ENCODE measurements at places on chromosomes 5 and 9.

DNA sequence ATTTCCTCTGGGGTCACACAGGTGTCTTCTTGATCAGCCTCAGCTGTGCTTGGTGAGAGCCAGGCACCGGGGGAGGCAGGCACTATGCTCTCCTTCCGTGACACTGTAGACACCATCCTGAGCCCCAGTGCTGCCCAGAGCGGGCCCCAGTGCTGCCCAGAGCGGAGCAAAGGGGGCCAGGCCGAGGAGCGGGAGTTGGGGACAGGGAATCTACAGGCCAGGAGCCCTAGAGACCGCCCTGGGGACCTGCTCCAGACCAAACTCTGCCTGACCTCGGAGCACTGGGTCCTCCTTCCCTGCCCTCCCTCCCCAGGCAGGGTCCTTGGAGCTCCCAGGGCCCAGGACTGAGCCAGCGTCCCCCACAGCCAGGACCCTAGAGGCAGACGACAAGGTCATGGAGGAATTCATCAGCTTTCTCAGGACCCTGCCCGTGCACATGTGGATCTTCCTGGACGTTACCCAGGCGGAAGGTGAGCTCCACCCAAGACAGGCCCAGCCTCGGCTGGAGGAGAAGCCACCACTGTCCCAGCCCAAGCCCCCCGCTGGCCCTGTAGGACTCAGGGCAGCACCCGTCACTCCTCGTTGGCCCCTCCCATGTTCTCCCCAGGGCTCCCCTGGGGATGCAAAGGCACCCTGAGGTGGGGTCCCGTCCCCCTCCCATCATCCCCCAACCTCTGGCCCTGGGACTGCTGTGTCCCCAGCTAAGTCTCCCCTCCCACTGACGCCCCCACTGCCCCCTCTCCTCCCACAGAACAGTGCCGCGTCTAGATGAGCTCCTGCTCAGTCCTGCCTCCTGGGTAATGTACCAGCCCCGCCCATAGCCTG is 30.2 kb downstream of the PAEP start:
- no peak for DNase-seq

DNA sequence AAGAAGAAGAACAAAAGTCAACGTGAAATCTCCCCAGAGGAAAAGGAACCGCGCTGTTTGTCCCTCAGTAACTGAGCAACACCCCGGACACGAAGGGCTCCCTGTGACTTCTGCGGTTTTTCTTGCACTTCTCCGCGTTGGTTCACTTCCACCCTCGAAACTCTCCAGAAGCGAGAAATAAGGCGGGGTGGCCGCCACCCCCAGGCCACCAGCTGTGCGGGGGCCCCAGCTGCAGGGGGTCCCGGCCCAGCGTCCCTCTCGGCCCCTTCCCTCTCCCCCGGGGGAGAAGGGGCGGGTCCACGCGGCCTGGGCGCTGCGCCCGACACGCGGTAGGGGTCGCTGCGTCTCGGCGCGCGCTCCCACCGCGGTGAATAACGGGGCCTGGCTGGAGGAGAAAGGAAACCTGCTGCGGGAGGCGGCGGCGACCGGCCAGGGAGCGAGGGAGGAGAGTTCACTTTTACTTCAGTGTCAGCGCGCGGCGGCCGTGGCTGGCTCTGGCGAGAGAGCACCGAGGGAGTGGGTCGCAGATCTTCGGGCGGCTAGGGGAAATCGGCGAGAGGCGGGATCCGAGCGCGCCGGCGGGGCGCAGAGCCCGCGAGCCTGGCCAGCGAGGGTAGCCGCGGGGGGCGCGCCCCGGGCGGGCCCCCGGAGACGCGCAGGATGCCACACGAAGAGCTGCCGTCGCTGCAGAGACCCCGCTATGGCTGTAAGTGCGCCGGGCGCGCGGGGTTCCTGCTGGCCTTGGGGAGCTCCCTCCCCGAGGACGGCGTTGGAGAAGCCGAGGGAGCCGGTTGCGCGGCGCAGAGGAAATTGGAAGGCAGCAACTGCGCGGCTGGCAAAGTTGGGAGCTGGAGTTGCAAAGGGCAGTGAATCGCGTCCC is at the start of gene IQGAP2:
Gene IQGAP2, plus strand, starts transcription at position 400 of the 880 bp plus-strand sequence. Its CDS starts 261 bp downstream, at position 661.
- peak; percentile 59 for DNase-seq

DNA sequence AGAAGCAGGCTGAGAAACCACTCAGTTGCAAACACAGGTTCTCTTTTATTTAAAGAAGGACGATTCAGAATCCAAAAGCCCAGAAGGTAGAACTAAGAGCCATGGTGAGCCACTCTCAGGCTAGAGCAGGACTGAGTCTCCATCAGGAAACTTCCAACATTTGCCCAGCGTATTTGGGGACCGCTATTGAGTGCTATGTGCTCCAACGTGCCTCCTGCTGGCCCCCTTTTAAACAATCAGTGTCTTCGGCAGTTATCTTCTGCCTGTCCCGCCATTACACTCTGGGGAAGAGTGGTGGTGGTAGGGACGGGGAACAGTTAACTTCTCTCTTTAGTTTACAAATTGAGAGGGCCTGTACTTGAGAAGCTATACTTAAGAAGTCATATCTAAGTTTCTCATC is 78.1 kb downstream of the DENND1A start:
- no peak for DNase-seq

DNA sequence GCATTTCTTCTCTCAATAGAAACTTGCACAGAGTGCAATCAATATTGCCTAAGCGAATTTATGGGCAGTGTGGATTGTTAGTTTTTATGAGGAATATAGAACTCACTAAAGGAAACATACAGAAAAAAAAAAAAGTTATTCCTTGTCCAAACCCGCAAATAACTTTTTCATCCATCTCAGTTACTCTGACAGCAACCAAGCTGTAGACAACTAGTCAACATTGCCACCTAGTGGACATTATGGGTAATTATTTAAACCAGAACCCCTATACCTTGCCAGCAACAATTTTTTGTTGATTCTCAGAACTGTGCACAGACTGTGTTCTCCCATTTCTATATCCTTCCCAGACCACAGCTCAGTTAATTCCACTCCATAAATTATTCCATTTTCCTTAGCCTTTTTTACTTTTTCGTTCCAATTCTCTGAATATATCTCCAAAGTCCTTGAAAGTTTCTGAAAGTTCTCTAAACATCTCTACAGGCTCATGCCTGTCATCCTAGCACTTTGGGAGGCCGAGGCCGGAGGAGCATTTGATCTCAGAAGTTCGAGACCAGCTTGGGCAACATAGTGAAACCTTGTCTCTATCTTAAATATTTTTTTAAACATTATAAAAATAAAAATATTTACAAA is 2.6 kb upstream of the AFAP1L1 start:
- DNase-seq = no peak

- DNase-seq = no peak
Measured at GRCh38 chr9:96519787-96520186, 69.8 kb downstream of the HABP4 start.

- no peak for DNase-seq
Measured at GRCh38 chr5:96173366-96173765, 211.7 kb upstream of the ELL2 start.

- DNase-seq = no peak
Measured at GRCh38 chr5:56698463-56699381, 116.6 kb upstream of the MAP3K1 start.

DNA sequence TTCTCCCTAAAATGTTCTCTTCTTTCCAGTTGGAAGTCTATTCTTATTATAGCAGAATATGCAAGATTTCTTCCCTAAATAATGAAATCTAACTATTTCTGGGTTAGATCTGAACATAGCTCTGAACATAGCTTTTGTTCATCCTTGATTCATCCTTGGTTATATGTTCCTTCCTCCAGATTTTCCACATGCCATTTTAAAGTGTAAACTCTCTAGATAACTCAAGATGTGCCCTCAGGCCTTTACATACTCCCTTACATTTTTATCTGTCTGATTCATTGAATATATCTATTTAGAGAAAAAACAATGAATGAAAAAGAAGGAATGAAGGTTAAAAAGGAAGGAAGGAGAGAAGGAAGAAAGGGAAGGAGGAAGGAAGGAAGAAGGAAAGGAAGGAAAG is 100.9 kb downstream of the FBXO38 start:
- no peak for DNase-seq

DNA sequence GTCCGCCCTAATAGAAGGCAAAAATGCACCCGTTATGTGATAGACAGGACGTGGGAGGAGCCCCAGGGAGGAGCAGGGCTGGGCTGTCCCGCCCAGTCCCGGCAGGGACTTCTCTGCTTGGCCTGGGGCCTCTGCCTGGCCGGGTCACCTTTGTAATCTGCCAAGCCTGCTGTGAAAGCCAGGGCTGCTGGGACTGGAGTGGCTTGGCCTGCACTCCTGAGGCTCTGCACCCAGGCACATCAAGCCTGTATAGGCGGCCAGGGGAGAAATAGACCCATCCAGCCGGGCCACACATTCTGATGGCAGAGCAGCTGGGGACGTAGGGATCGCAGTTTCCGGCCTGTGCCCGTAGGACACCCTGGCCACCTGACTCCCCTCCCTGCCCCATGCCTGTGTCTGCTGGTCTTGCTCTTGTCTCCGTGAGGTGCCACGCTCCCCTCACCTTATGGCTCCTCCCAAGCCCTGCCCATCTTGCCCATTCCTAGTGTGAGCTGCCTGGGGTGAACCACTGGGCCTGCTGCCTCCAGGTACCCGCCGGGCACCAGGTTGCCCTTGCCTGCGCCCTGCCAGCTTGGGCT is 28.1 kb downstream of the DYNC2I2 start:
- no peak for DNase-seq

DNA sequence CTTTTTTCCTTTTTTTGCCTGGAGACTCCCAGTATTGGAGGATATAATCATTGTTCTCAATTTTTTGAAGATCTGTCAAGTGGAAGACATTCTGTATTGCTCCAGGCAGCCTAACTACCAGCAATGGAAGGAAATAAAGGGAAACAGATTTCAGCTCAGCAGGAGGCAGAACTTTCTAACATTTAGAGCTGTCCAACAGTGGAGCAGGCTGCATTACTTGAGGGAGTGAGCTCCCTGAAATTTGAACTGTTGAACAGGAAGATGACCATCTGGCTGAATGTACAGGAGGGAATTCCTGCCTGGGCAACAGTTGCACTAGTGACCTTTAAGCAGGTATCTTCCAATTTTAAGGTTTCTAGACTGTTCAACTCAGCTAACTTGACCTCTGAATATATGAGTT is 1.1 kb upstream of the GAPVD1 start:
- DNase-seq = no peak

DNA sequence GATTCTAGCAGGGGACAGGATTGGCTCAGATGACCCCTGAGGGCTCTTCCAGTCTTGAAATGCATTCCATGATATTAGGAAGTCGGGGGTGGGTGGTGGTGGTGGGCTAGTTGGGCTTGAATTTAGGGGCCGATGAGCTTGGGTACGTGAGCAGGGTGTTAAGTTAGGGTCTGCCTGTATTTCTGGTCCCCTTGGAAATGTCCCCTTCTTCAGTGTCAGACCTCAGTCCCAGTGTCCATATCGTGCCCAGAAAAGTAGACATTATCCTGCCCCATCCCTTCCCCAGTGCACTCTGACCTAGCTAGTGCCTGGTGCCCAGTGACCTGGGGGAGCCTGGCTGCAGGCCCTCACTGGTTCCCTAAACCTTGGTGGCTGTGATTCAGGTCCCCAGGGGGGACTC is 2.9 kb upstream of the MYOZ3 start:
- DNase-seq = no peak

- DNase-seq = no peak
Measured at GRCh38 chr9:18976709-18977531, 56.1 kb downstream of the SAXO1 start.

DNA sequence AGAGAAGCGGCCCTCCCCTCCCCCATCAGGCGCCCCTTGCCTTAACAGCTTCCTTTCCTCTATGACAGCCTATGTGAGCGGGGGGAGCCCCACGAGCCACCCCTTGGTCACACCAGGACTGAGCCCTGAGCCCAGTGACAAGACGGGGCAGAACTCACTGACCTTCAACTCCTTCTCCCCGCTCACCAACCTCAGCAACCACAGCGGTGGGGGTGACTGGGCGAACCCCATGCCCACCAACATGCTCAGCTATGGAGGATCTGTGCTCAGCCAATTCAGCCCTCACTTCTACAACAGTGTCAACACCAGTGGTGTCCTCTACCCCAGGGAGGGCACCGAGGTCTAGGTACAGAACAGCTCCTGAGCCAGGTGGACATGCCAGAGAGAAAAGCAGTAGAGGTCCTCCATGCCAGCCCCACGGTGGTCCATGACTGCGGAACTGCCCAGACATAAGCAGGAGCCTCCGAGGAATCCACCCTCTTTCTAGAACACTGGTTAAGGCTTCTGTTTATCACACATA is 2.6 kb downstream of the FOXI1 start:
- no peak for DNase-seq

- DNase-seq = no peak
Measured at GRCh38 chr9:97766092-97766491, 69.0 kb upstream of the XPA start.

GRCh38 chr5:137205231-137206027 is 293.7 kb downstream of the SPOCK1 start:
- no peak for DNase-seq

DNA sequence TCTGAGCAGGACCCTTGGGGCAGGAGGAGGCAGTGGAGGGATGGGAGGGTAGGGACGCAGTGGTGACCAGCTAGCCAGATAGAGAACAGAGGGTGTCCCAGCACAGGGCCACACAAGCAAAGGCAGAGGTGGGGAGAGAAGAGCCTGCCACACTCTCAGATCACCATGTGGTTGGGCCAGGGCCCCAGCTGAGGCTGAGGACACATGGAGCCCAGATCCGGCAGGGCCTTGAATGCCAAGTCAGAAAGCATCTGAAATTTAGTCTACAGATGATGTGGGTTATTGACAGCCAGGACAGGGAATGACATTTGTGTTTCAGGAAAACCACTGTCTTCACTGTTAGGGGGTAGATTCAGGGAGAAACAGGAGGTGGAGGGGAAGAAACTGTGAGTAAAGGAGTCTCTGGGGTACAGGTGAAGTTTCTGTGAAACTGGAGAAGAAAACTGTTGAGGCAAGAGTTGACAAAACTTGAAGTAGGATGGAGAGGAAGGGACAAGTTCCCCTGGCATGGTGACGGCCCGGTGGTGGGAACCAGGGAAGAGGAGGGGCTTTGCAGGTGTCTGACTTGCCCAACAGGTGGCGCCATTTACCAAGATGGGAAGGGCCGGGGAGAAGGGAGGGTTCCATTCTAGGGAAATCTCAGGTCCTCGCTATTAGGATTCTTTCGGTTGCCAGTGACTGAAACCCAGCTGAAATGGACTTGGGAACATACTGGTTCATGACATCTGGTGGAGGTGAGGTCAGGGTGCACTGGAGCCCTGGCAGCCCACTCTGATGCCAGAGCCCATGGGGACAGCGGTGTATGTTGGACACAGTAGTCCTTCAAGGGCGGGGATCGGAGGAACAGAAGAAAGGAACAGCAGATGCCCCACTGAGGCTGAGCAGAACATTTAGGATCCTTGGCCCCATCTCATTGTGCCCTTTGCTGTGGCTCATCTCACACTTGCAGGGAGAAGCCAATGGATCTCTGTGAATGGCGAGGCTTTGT is 100.1 kb downstream of the KCNIP1 start:
- peak; percentile 19 for DNase-seq

DNA sequence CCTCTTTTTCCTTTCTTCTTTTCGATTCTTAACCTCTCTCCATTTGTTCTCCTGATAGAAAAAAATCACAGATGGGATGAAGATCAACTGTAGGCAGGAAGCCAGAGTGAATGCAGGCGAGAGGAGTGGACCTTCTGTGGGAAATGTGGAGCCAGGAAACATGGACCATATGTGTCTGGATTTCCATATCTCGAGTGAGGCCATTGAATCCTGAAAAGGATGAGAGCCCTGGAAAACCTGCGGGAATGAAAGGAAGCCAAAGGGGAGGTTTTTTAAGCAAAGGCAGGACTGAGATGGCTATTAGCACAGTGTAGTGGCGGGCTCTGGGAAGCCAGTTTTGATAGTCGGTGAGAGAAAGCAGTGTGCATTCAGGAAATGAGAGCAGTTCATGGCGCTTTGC is 139.5 kb upstream of the C9orf72 start:
- no peak for DNase-seq
